CD4-positive, alpha-beta T cell (primary cell): ENCODE measurements at places on chromosomes 1 and 21. TPM values are rescaled to one million over a fixed set of nuclear protein-coding genes. Genes with fewer than 3 reads are reported as not detected.

- DNase-seq, result no peak
These were observed 41.4 kb downstream of the URB1 start for GRCh38 chr21:32351428-32351827.

Gene FBXO2
- 3.7 TPM for total RNA-seq

DNA sequence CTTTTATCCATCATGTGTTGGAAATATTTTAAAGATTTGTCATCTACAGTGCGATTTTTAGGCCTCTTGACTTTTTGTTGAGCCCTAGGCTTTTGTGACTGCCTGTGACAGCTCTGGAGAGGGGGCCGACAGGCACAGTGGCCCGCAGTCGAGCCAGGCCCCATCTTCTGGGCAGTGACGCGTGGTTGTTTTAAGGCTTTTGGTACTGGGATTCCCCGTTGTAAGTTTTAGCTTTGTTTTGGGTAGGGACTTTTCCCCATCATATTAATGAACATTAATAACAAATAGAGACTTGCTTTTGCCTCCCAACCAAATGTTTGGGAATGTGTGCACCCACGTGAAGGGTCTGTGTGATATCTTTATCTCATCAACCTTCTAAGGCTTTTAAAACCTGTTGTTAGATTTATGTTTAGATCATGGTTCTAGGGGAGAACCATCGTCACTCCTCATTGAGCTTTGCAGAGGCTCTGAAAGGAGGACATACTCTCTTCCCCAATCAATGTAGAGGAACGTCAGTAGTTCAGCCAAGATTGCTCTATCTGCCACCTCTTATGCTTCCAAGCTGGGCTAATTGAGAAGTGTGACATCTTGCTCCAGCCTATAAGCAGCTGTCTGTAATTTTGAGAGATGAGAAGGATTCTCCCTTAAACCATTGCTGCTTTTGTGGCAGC is 34.6 kb downstream of the MAPKAPK2 start:
- no peak for DNase-seq

- DNase-seq, result no peak
These were observed 39.4 kb downstream of the SLC2A7 start for GRCh38 chr1:8986814-8987190.

DNA sequence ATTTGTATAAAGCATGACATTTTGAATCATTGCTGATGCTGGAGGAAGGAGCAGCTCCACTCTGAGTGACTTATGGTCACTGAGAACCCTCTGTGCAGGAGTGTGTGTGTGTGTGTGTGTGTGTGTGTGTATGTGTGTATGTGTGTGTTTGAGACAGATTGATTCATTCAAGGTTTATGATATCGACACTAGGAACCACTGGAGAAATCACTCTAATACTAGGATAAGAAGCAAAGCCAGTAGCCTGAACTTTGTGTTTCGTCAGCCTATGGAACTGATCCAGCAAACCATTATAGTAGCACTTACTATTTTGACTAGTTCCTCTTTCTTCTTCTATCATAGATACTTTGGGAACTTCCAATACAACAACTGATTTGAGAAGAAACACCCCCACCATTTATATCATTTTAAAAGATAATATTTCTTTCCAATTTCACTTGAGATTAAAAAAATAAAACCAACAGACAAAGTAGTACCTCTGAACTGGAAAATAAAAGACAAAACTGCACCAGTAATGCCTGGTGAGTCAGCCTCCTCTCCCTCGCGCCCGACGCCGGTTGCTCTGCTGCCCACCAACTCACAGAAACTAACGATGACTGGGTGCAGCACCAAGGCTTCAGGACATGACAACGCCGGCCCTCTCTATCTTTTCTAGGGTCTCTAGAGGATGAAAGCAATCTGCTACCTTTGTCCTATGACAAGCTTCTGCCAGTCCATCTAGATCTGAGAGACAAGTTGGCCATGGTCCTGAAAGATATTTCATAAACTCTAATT is 20.9 kb downstream of the SLAMF1 start:
- no peak for DNase-seq

GRCh38 chr1:162578071-162578700 is 16.7 kb downstream of the UAP1 start:
- no peak for DNase-seq

GRCh38 chr21:43021191-43021590 is 46.8 kb downstream of the PKNOX1 start:
- DNase-seq, result no peak

Gene JAM2
- not detected for total RNA-seq

Gene UMODL1
- total RNA-seq, result 0.49 TPM

GRCh38 chr1:78292361-78292760 is 198.4 kb upstream of the PTGFR start:
- DNase-seq, result no peak

GRCh38 chr1:51313268-51313852 is 17.0 kb downstream of the TTC39A start:
- no peak for DNase-seq

DNA sequence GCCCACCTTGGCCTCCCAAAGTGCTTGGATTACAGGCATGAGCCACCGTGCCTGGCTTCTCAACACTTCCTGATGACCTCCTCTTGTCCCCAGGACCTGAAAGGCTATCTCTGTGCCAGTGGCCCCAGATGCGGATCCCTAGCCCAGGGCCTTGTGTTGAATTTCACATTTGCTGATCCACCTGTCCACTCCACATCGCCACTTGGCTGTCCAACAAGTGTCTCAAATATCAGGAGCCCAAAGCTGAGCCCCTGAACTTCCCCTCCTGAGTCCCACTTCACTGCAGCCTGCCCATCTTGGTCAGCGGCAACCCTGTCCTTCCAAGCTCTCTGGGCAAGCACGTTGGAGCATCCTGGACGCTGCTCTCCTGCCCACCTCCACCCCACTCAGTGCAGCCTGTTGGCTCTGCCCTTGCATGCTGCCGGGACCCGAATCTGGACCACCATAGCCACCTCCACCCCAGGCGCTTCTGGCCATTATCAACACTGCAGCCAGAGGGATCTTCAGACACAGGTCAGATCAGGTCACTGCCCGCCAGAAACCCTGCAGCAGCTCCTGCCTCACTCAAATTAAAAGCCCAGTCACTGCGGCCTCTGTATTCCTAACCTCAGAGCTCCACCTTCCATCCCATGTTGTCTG is 352.5 kb upstream of the VAMP3 start:
- DNase-seq, result no peak

Gene CDA
- 0.38 TPM for total RNA-seq

Gene KIF17
- not detected for total RNA-seq

DNA sequence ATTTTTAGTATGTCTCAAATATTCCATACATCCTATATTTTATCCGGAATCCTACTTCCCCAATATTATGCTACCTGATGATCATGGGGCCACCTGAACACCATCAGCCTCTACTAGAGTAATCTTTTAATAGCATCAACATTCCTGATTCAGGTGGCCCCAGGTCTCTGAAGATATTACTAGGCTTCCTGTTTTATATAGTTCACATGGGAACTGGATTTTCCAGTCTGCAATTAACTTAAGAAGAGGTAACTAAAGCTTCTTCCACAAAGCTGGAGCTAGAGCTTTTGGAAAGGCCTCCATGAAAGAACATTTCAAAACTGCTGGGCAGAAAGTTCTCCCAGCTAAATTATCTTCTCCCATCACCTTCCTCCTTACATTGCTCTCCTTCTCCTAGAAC is 72.3 kb upstream of the ADAM30 start:
- DNase-seq, result no peak

- DNase-seq, result no peak
These were observed 59.0 kb downstream of the HUNK start for GRCh38 chr21:31931644-31932469.

- DNase-seq, result no peak
These were observed 4.9 kb downstream of the GLIS1 start for GRCh38 chr1:53733975-53734649.

DNA sequence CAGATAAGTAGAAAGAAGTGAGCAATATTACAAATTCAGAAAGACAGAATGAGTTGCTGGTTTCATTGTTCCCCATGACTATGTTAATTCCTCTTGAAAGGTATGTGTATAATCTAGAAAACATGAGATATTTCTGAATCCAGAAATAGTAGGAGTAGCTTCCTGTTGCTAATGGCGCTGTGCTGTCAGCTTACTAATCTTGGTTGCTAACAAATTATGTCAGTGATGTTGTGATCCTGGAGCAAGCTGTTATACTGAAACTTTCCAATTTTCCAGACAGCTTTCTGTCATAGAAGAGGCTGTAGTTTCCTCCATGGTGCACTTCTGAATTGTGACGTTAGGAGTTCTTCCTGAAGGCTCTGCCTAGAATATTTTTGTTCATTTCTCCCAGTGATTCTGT is 372.3 kb downstream of the USP25 start:
- DNase-seq, result no peak

Gene CELA3A
- total RNA-seq, result not detected

Gene ALPL
- total RNA-seq, result not detected

DNA sequence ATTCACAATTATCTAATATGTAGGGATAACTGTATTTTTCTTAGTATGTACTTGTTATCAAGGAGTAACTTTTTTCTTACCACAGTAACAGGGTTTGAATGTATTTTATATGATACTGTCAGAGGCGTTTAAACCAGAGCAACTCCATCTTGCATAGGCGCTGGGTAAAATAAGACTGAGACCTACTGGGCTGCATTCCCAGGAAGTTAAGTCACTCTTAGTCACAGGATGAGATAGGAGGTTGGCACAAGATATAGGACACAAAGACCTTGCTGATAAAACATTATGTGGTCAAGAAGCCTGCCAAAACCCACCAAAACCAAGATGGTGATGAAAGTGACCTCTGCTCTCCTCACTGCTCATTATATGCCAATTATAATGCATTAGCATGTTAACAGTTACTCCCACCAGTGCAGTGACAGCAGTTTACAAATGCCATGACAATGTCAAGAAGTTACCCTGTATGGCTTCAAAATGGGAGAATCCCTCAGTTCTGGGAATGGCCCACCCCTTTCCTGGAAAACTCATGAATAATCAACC is 64.8 kb downstream of the RPE65 start:
- no peak for DNase-seq

Gene CSMD2
- not detected for total RNA-seq

Gene AMY1B
- total RNA-seq, result not detected

Gene CADM3
- total RNA-seq, result not detected

GRCh38 chr1:55214212-55214933 is 791 bp downstream of the USP24 start:
- DNase-seq, result peak; percentile 48

DNA sequence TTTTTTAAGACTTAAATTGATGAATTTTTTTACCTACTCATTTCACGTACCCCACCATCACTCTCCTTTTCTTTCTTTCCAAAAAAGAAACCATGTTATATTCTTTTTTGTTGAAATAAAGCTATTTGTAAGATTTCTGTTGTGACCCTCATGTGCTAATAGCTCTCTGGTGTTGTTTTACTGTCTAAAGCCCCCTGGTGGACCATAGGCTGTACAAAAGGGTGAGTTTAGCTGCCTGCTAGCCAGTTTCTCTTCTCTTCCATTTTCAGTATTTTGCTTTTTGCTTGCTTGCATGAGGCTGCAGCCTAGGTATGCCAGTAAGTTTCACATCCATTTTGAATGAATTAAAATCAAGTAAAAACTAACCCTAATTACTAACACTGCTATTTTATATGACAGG is 15.6 kb upstream of the VAMP3 start:
- DNase-seq, result no peak

Gene AIRE
- 0.16 TPM for total RNA-seq

DNA sequence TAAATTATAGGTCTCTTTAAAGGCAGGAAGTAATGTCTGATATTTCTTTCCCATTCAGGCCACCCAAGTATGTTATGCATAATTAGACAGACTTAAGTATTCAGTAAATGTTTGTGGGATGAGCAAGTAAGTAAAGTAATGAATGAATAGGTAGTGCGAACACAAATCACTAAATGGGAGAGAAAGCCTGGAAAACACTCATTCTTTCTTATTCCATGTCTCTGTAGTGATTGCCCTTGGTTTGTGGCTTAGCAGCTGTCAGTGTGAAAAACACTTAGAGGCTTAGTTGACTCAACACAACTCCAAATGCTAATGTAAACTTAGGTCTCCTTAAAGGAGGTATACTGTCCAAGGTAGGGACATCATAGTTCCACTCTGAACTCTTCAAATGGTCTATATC is 182.5 kb downstream of the ZC3H11B start:
- DNase-seq, result no peak

DNA sequence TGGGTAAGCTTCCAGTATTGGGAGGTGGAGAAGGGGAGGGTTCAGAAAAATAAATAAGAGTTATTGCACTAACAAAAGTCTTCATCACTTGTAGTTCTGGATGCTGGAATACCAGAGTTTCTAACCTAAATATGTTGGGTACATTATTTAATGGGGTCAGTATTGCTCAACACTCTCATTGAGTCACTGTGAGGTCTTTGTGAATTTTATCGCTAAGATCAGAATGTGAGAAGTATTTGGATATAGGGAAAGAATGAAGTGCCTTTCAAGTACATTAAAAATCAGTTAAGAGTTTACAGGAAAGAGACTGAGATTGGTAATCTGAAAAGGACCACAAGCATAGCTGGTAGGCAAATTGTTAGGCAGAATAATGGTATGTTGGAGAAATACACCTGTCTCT is 8.8 kb downstream of the SNRPE start:
- no peak for DNase-seq

Gene SLAMF9
- not detected for total RNA-seq

- peak; percentile 95 for DNase-seq
These were observed at the start of gene RPL5 for GRCh38 chr1:92831762-92832536. Gene RPL5, plus strand, starts transcription at chr1:92832040. Its CDS starts 75 bp downstream, at chr1:92832115.

DNA sequence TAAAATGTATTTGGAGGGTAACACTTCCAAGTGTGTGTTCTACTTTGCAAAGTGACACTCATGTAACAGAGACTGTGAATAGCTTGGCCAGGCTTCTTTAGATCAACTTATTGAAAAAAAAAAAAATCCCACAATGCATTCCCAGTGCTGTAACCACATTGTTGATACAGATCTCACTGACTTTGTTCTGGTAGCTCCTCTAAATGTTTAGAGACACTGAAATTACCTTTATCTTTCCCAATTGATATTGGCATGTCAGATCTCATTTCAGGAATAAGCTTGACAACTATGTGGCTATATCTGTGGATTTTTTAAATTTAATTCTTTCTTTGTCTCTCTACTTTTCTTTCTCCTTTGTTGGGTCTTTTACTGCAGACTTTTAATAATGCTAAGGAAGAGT is 1018.9 kb upstream of the PRMT6 start:
- DNase-seq, result no peak

DNA sequence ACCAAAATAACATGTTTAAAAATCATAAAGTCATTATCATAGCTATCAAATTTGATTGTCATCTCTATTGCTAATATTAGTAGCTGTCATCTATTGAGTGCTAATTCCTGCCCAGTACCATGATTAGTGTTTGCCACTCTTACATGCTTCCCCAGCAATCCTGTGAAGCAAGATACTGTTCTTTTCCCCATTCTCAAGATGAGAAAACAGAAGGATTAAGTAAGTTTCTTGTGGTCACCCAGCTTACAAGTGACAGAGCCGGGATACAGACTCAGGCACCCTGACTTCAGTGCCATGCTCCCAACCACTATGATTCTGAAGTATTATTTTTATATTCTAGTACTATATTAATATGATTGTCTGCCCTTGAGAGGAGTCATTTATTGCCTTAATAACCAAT is 36.5 kb downstream of the LRRC8C start:
- DNase-seq, result no peak

GRCh38 chr1:183912265-183912886 is 107.5 kb downstream of the RGL1 start:
- DNase-seq, result no peak

- no peak for DNase-seq
These were observed 1.2 kb downstream of the HSPG2 start for GRCh38 chr1:21935891-21936365.
